ENCODE measurements at places on chromosomes 12 and 14. TPM values are rescaled to one million over a fixed set of nuclear protein-coding genes. Genes with fewer than 3 reads are reported as not detected.

The AMN1 gene
- 3.4 TPM for total RNA-seq

- DNase-seq: no peak
- no peak overlapping the region for H3K27ac ChIP-seq
- H3K36me3 ChIP-seq: no peaks in the 10 kb centered on the region
- peaks cover 18% of the 10 kb centered on the region for H3K4me1 ChIP-seq
These were observed 7.2 kb upstream of the CCDC197 start for GRCh38 chr14:93989939-93990338.

DNA sequence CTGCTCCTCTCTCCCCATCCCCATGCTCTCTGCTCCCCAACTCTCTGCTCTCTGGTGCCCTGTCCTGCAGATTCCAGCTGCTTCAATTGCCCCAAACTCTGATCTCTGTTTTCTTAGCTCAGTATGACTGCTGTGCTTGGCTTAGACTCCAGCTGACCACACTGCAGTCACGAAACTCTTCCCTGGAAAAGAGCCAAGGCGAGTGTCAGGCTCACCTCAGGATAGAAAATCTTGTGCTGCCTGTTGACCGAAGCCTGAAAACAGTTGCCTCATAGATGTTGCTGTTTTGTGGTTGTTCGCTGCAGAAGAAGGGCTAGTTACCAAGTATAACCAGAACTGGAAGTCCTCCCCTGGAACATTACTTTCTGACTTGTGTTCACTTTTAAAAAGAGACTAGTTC, 6.7 kb upstream of the STON2 start:
- no peaks in the 10 kb centered on the region for H3K36me3 ChIP-seq
- no peak overlapping the region for H3K27ac ChIP-seq
- no peak overlapping the region for H3K4me3 ChIP-seq
- no peak for DNase-seq
- peaks cover 3% of the 10 kb centered on the region for H3K4me1 ChIP-seq
- H3K27me3 ChIP-seq: peaks cover 19% of the 10 kb centered on the region

The MIP gene
- not detected for total RNA-seq

GRCh38 chr12:47411966-47412365, 293.9 kb downstream of the RPAP3 start:
- H3K4me1 ChIP-seq: peaks cover 56% of the 10 kb centered on the region
- no peak overlapping the region for H3K4me3 ChIP-seq
- peaks cover 9% of the 10 kb centered on the region for H3K36me3 ChIP-seq
- no peaks in the 10 kb centered on the region for H3K27me3 ChIP-seq
- no peak for DNase-seq
- H3K27ac ChIP-seq: no peak overlapping the region

- no peak for DNase-seq
- no peak within 1 kb of the TSS for H3K4me3 ChIP-seq
- H3K27me3 ChIP-seq: peaks cover 8% of the 10 kb centered on the region
- no peak within 1 kb of the TSS for H3K27ac ChIP-seq
- H3K36me3 ChIP-seq: no peaks in the 10 kb centered on the region
These were observed at the start of gene TBPL2 for GRCh38 chr14:55440385-55440784. TBPL2 (minus strand) TSS chr14:55440616; CDS start chr14:55440449, 167 bp downstream.

- no peak overlapping the region for H3K4me3 ChIP-seq
- peak; percentile 38 for DNase-seq
- no peaks in the 10 kb centered on the region for H3K36me3 ChIP-seq
- H3K4me1 ChIP-seq: peaks cover 19% of the 10 kb centered on the region
- H3K27ac ChIP-seq: no peak overlapping the region
These were observed 17.3 kb upstream of the KLHL42 start for GRCh38 chr12:27762757-27763156.

- H3K27ac ChIP-seq: no peak overlapping the region
- no peaks in the 10 kb centered on the region for H3K27me3 ChIP-seq
- no peaks in the 10 kb centered on the region for H3K4me1 ChIP-seq
- no peak for DNase-seq
These were observed 297.5 kb downstream of the NAV3 start for GRCh38 chr12:78128211-78128610.

The TPH2 gene
- not detected for total RNA-seq

The CLECL1 gene
- total RNA-seq: 1.3 TPM

DNA sequence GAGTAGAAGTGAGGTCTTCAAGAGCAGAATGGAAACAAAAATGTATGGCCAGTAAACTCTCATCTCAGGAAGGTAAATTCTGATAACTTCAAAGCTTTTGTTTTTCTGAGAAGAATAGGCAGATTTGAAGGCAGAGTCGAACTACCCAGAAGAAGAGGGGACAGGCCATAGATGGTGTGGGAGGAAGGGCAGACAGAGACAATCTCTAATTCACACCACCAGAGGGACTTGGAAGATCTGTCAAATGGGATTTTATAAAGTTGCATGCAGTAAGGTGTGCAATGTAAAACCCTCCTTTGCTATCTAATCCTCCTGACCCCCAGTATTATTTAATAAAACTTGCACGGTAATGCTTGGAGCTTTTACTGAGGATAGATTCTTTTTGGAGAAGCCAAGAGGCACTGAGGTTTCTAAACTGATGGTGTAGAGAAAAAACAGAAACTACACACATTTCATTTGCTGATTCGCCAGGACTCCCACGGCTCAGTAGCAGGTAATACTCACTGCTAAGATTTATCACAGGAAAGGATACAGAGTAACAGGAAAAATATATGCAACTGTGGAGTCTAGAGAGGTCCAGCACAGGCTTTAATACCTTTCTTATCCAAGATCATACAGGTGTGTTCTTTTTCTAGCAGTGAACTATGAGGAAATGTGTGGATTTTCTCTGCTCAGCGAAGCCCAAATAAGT, 18.3 kb downstream of the SLC38A2 start:
- peaks cover 17% of the 10 kb centered on the region for H3K36me3 ChIP-seq
- peaks cover 14% of the 10 kb centered on the region for H3K4me1 ChIP-seq
- H3K4me3 ChIP-seq: no peak overlapping the region
- no peak for DNase-seq
- H3K27me3 ChIP-seq: no peaks in the 10 kb centered on the region

DNA sequence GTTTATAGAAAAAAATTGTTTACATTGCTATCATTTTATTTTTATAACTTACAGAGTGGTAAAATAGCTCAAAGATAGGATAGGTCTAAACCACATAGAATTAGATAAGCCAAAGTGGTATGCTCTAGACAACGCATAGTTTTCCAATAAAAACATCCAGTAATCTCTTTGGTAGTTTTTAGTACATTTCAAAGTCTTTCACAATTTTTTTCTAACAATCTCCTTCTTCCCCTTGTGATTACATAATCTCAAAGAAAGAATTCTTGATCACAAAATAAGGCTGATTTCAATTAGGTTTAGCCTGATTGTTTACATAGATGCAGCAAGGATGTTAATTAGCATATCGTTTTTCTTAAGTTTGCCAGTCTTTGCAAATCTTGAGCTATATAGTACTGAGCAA, 460.0 kb downstream of the FUT8 start:
- peaks cover 5% of the 10 kb centered on the region for H3K36me3 ChIP-seq
- H3K4me3 ChIP-seq: no peak overlapping the region
- H3K27me3 ChIP-seq: no peaks in the 10 kb centered on the region
- no peak for DNase-seq

DNA sequence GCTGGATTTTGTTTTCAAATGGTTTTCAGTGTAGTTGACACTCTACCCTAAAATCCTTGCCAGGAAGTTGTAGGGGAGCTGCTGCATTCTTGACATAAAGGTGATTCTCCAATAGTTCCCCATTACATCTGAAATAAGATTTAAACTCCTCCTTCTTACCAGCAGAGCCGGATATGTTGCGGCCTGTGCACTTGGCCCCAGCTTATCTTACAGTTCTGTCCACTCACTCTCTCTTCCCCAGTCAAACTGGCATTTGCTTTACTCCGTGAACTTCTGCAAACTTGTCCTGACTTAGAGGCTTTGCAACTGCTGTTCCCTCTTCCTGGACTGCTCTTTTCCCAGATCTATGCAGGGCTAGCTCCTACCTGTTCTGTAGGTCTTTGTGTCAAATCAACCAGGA, 929.5 kb downstream of the VRK1 start:
- H3K4me1 ChIP-seq: peaks cover 54% of the 10 kb centered on the region
- peak overlapping the region; percentile 72 for H3K27ac ChIP-seq
- no peaks in the 10 kb centered on the region for H3K27me3 ChIP-seq
- H3K36me3 ChIP-seq: peaks cover 3% of the 10 kb centered on the region
- DNase-seq: no peak
- no peak overlapping the region for H3K4me3 ChIP-seq

DNA sequence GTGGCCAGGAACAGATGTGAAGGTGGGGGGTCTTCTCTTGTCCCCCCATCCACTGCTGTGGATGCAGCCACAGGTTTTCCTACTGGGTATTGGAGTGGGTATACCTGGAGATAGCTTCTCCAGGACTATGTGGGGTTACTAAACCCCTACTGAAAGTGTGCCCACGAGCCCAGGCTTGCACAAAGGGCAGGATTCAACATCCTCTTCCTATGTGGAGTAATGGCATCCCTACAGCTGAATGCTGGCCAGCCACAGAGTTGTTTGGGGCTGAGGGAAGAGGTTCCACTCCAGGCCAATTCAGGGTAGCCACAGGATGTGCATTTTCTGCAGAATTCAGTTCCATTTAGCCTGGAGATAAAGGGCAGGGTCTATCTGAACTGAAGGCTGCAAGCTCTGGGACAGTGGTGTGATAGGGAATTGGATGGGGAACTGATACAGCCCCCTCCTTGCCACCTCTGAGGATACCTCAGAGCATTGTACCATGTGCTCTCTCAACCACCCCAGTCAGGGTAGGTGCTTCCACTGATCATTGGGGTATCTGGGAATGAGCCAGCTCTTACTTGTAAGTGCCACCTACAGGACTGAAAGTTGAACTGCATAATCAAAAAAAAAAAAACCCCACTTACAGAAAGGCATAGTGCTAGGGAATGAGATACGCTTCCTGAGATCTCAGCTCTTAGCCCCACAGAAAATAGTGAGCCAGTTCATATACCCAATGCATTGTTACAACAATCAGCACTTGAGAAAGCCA, 187.1 kb downstream of the KITLG start:
- no peak overlapping the region for H3K27ac ChIP-seq
- H3K4me1 ChIP-seq: no peaks in the 10 kb centered on the region
- H3K27me3 ChIP-seq: no peaks in the 10 kb centered on the region
- no peak for DNase-seq
- no peaks in the 10 kb centered on the region for H3K36me3 ChIP-seq

DNA sequence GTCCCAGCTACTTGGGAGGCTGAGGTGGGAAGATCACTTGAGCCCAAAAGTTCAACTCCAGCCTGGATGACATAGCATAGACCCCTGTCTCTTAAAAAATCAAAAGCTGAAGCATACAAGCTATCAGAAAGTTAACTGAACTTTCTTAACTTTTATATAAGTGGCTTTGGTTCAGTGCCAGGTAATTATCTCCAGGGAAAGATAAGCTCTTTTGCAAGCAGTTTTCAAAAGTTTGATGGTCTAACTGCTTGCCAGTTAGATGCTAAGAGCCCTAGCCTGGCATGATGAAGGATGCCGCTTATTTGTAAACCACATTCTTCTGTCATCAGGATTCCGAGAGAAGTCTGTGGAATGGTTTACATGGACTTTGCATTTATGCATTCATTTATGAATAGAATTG, 409.1 kb downstream of the AEBP2 start:
- H3K27me3 ChIP-seq: no peaks in the 10 kb centered on the region
- H3K27ac ChIP-seq: no peak overlapping the region
- DNase-seq: no peak
- H3K4me1 ChIP-seq: no peaks in the 10 kb centered on the region

All from activated CD8-positive, alpha-beta T cell treated with anti-CD3 and anti-CD28 coated beads, Interleukin-2, amount 10 ng/mL, durations not matched to agents 7 days and 5 days (primary cell).